Suprapubic skin (tissue), 4 donors: ENCODE measurements at places on chromosomes 2 and 18.

GRCh38 chr2:73254343-73255006 is 20.4 kb downstream of the CCT7 start:
- DNase-seq, result no peak

- no peak for DNase-seq
Measured at GRCh38 chr2:1936427-1936980, 192.2 kb upstream of the PXDN start.

DNA sequence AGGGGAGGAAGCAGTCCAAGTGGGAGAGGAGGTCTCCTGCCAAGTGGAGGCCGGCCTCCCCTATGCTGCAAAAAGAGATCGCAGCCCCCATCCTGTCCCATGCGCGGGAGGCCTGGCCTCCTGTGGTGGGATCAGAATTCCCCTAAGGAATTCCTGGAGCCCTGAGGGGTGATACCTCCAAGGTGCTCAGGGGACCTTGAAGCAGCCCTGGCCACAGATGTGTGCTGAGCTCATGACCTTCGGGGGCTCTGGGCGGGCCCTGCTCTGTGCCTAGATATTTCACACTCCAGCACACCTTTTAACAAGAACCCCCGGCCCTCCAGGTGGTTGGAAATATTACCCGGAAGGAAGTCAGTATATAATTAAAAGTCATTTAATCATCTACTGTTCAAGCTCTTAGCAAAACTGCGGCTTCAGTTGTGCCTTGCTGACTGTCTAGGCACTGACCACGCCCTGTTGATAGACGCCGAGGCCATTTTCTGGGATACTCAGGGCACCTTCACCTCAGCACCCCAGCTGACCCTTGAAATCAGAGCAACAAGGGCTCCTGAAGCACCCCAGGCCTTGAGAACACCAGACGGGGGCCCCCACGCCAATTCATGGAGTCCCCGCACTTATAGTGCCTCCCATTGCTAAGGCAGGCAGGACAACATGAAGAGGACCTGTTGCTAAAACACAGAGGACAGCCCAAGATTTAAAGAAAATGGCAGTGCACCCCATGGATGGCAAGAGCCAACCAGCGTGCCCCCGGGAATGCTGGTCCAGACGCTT is 119.1 kb downstream of the NDUFA10 start:
- no peak for DNase-seq

- no peak for DNase-seq
Measured at GRCh38 chr2:168571061-168571460, 115.0 kb downstream of the CERS6 start.

DNA sequence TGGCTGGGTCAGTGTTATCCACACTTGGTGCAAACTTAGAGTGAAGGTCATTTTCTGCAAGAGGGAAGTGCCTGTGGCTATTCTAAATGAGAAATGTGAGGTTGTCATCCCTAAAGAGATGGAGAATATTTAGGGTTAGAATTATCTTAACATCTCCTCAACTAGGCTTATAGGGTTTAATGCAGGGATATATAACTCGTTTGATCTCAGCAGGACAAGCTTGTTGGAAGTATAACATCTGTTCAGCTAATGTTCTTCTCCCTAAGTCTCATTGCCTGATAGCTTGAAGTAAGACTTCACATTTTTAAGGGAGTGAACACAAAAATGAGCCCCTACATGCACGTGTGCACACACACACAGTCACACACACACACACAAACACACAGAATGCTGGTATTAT is 75.9 kb upstream of the NRXN1 start:
- DNase-seq, result no peak

- DNase-seq, result no peak
Measured at GRCh38 chr2:223995569-223995968, 38.3 kb downstream of the MRPL44 start.

- no peak for DNase-seq
Measured at GRCh38 chr2:132566379-132566778, 103.6 kb downstream of the LYPD1 start.

DNA sequence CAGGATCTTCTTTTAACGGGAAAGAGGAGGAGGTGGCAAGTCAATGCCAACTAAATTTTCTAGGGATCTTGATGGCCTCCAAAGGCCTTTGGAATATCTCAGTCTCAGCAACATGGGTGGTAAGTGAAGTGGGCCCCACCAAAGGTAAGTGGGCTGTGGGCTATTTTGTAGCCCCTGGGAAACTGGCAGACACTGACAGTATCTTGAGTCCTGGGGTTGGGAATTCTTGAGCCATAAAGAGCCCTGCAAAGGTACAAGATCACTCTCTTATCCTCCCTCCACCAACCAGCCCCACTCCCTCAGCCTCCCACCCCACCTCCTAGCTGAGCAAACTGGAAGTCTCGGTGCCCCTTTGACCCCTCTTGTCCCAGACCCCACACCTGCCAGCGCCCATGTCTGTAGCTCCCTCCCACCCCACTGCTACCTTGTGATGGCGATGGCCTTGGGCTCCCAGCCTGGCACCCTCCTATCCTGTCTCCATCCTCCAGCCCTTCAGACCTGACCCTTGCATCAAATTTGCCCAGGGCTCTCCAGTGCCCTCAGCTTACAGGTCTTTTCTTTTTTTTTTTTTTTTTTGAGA is 8.5 kb downstream of the ATP6V1B1 start:
- DNase-seq, result peak; percentile 35

GRCh38 chr2:213157242-213157641 is 5.8 kb upstream of the IKZF2 start:
- DNase-seq, result no peak

DNA sequence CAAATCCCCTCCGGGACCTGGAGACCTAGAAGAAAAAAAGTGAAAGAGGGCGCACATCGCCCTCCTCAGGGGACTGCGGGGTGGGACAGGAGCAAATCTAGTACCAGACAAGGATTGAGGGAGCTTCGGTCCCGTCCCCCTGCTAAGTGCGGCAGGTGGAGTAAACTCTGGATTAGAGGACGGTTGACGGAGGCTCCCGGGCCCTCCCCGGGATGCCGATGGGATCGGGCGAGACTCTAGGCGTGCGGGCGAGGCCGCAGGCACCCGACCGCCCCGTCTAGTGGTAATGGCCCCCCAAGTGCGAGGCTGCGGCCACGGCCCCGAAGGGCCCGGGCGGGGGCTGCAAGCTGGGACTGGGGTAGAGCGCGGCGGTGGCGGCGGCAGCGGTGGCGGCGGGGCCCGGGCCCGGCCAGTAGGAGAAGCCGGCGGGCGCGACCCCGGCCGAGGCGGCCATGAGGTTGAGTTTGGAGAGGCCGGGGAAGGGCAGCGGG is 3.5 kb downstream of the FEV start:
- no peak for DNase-seq

DNA sequence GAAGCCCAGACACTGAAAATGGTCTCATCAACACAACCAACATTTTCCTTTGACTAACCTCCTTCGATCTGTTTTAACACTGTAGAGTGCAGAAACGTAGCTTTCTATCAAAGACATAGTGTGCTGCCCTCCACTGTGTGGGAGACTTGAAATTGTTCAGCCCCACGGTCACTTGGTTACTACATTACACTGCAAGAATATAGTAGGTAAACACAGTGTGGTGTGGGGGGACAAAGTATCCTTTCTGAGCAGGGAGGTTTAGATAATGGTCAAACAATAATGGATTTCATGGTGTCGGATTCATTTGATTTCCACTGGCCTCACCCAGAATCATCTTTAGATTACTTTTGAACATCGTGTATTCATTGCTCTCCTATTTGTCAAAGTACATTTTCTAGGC is 181.0 kb downstream of the ERBB4 start:
- no peak for DNase-seq

DNA sequence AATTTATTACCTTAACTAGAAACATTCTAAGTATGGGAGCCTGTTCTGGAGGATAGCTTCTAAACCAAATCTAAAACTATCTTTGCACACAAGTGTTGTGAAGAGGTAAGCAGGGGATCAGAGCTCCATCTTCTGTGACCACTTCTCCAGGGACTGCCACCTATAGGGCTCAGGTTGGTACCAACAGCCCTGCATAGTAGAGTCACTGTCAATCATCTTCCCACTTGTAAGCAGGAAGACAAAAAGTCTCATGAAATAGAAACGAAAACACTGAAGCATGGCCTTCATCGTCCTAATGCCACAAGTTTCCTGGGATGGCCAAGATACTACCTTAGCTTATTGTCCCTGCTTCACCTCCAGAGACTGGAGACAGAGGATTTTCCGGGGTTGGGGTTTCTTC is 43.8 kb downstream of the KANSL3 start:
- DNase-seq, result no peak

- DNase-seq, result no peak
Measured at GRCh38 chr2:105397025-105397722, 1.7 kb downstream of the FHL2 start.

DNA sequence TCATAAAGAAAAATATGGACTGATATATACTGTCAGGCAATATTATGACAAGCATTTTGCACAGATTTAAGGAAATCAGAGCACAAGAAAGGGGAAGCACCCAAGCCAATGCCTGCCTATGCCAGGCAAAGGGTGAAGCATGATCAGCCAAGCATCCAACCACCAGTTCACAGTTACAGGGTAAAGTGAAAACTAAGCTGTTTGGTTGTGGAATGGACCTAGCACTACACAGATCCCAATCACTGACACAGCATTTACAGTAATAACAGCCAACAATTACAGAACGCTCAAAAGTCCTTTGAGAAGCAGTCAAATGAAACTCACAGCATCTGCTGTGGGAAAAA is 90.3 kb downstream of the SP3 start:
- DNase-seq, result no peak

- DNase-seq, result peak; percentile 37
Measured at GRCh38 chr2:8636721-8637636, 44.9 kb upstream of the ID2 start.

DNA sequence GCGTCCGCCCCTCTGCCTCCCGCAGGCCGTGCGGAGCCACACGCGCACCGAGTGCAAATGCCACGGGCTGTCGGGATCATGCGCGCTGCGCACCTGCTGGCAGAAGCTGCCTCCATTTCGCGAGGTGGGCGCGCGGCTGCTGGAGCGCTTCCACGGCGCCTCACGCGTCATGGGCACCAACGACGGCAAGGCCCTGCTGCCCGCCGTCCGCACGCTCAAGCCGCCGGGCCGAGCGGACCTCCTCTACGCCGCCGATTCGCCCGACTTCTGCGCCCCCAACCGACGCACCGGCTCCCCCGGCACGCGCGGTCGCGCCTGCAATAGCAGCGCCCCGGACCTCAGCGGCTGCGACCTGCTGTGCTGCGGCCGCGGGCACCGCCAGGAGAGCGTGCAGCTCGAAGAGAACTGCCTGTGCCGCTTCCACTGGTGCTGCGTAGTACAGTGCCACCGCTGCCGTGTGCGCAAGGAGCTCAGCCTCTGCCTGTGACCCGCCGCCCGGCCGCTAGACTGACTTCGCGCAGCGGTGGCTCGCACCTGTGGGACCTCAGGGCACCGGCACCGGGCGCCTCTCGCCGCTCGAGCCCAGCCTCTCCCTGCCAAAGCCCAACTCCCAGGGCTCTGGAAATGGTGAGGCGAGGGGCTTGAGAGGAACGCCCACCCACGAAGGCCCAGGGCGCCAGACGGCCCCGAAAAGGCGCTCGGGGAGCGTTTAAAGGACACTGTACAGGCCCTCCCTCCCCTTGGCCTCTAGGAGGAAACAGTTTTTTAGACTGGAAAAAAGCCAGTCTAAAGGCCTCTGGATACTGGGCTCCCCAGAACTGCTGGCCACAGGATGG is 7.1 kb upstream of the WNT10A start:
- DNase-seq, result no peak

DNA sequence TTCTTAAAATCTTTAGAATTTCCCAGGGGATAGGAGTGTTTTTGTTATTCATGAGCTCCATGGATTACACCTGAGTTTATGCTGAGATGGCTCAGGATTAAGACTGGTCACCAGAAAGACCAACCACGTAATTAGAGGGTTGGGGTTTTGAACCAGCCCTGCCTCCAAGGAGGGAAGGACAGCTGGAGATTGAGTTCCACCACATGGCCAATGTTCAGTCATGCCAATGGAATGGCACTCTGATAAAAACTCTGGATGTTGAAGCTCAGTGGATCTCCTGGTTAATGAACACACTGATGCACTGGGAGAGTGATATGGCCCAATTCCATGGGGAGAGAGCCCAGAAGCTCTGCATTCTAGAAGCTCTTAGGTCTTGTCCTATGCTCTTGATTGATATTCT is 38.7 kb upstream of the PTPN4 start:
- DNase-seq, result no peak

DNA sequence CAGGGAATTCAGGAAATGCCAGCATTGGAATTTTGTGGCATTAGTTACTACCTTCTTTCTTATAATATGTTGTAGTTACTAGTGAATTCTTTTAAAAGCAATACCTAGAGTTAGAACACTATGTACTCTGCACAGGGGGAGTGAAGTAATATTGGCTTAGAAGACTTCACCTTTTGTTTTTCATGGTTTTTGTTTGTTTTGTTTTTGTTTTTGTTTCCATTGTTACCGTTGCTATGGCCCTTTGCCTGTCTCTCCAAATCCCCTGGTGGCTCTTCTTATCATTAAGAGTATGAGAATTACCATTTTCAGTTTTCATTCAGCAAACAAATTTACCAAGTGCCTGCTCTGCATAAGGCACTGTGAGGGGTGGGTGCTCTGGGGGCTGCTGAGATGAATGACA is 160.1 kb downstream of the HAUS1 start:
- no peak for DNase-seq

GRCh38 chr18:4758980-4759379 is 303.9 kb upstream of the DLGAP1 start:
- DNase-seq, result no peak
